Effector CD4-positive, alpha-beta T cell (primary cell): ENCODE measurements at places on chromosomes 3 and 15.

- DNase-seq, result no peak
These were observed 51.3 kb downstream of the TIPARP start for GRCh38 chr3:156725682-156726081.

DNA sequence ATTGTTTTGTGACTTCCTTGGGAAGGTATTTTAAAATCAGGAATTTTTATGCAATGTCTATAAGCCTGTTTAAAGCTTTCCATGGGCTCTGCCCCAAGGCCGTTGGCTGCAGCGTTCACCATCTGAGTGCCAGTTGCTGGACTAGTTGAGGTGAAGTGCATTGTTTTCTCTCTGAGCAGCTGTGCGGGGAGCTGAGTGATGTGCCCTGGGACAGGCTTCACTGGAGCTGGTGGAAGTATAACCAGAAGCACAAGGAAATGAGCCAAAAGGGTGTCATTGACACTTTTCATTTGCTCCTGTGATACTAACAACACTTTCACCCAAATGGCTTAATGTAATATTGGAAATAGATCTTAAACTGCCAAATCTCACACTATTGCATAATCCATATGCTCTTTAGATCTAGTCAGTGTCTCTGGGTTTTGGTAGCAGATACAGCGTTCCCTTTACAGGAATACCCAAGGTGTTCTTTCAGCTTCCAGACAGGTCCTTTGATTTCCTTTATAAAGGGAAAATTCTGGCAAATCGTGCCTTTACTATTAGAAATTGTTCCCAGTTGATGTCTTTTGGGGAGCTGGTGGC lies 29.2 kb downstream of the APH1B start:
- no peak for DNase-seq

- no peak for DNase-seq
These were observed 2.2 kb upstream of the RHCG start for GRCh38 chr15:89498574-89498906.

DNA sequence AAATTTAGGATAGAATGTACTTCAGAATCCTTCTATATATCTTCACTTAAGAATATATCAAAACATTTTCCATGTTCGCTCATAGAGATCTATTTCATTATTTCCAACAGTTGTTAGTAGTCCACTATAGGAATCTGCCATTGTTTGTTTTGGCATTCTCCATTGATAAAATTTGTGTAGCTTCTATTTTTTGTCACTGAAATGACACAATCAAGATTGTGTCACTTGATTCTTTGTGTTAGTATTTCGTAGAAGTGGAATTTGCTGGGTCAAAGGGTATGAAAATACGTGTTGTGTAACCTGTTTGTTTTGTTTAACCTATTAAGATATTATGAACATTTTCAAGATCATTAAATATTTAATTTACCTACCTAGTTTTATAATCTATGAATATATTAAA lies 15.9 kb upstream of the GPR156 start:
- DNase-seq, result no peak

DNA sequence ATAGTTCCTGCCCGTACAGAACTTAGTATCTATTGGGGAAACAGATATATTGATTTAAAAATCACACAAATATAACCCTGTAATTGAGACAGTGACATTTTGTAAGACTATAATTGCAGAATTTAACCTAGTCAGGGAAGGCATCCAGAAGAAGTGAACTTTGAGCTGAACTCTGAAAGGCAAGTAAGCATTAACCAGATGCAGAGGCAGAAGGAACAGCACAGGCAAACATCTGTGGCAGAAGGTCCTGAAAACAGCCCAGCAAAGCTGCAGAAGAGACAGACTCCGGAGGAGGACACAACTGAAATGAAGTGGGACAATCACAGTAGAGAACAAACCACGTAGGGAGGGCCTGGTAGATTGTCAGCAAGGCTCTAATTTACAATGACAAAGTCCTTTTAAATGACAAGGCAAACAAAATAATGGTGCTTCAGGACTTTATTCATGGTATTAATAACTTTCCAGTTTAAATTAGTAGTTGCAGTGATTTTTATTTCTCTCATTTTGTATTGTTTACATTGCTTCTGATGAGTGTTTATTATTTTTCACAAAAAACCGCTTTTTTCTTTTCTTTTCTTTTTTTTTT lies 14.5 kb downstream of the BCL2A1 start:
- DNase-seq, result no peak

GRCh38 chr15:26382444-26383072 lies 390.3 kb downstream of the GABRB3 start:
- DNase-seq, result no peak

DNA sequence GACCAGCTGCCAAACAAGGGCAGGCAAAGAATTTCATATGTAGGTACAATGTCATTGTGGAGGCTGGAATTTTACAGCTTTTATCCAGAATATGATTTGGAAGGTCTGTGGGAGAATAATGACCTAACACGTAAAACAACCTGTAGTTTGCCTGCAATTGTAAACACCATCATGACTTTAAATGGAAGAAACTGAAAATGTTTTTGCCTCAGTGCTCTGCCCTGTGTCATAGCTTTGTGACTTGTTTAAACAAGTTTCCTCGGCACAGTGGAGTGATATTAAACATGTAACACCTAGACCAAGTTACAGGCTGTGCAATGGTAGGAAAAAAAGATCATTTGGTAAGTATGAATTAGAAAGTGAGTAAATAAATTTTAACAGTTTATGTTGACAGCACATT lies 171.6 kb upstream of the MBNL1 start:
- no peak for DNase-seq

DNA sequence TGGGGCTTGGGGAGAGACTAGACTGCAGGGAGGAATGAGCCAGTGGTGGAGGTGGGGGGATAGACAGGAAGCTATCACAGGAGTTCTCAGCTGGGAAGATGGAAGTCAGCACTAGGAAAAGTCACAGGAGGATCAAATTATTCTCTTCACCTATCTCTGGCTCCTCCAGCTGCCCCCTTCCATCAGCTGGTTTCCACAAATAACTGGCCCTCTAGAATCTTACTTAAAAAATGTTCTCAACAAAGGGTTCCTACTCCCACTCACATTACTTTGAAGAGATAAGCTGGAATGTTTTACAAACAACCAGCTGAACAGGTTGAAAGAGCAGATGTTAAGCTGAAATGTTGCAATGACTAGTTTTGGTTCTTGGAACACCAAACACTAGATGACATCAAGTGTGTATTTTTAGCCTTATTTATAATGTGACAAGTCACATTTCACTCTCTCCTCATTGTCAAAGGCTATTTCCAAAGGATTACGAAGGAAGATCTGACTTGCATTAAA lies 102.7 kb upstream of the AADACL2 start:
- DNase-seq, result no peak

DNA sequence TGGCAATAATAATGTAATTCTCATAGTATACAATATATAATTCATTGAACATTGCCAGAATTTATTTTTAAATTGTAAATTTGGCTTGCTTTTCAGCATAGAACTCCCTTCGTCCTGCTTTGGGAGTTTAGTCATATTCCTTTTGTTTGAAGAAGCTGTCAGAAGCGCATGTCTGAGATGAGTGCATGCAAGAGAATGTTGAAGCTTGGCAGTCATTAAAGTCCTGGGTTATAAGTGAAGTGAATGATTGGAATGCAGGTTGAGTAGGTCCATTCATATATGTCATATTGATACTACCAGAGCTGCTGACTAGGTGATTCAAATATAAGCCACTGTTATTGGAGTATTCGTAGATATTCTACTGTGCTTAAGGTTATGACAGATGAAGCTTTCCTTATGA lies 243.6 kb upstream of the MDFIC2 start:
- DNase-seq, result no peak
